Muscle of leg (tissue), 16 donors: ENCODE measurements at places on chromosomes 3 and 15. TPM values are rescaled to one million over a fixed set of nuclear protein-coding genes. Genes with fewer than 3 reads are reported as not detected.

The EPHA3 gene
- total RNA-seq = 25.4 TPM

The ATP13A4 gene
- total RNA-seq = 0.62 TPM

GRCh38 chr3:17090280-17090983, 205.7 kb downstream of the PLCL2 start:
- no peak overlapping the region for H3K4me3 ChIP-seq
- H3K27ac ChIP-seq = peak overlapping the region; percentile 29
- no peaks in the 10 kb centered on the region for H3K36me3 ChIP-seq
- H3K27me3 ChIP-seq = no peaks in the 10 kb centered on the region

DNA sequence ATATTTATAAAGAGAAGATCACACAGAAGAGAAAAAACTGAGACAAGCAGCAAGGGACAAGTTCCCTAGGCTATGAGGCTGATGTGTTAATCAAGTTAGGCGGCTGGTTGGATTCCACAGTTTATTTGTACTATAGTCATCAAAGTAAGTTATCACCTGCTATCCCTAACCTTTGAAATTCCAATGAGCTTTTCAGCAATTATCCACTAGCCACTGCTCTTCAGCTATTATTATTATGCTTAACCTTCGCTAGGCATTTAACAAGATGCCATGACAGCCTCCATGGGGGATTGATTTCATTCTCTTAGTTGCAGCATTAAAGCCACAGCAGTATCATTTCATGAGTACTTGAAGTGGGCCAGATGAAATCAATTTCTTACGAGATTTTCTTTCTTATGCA, 699.5 kb upstream of the NAALADL2 start:
- H3K4me3 ChIP-seq = no peak overlapping the region
- H3K4me1 ChIP-seq = no peaks in the 10 kb centered on the region
- no peak for DNase-seq
- no peak overlapping the region for H3K27ac ChIP-seq

The TRIM71 gene
- 0.18 TPM for total RNA-seq

- peaks cover 61% of the 10 kb centered on the region for H3K36me3 ChIP-seq
- H3K27me3 ChIP-seq = no peaks in the 10 kb centered on the region
- peak; percentile 92 for DNase-seq
Measured at GRCh38 chr3:52052831-52053306, 3.5 kb downstream of the DUSP7 start.

GRCh38 chr15:24745290-24745689, 69.7 kb downstream of the NPAP1 start:
- DNase-seq = no peak
- H3K4me1 ChIP-seq = no peaks in the 10 kb centered on the region
- H3K36me3 ChIP-seq = no peaks in the 10 kb centered on the region
- H3K27me3 ChIP-seq = no peaks in the 10 kb centered on the region
- H3K27ac ChIP-seq = no peak overlapping the region

DNA sequence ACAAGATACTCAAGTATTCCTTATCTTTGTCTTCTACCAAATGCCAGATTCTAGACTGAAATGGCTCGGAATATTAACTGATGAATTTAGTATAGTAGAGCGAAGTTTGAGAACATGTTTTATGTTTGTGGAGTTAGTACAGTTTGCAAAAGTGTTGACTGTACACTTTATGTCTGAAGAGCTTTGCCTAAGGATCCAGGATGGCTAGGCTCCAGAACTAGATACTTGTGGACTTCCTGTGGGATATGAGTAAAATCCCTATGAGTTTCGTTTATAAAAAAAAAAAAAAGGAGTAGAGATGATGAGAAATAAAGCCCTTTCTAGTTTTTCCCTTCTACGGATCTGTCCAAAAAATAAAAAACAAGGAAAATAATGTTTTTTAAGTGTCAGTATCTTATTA, 96.7 kb downstream of the TP63 start:
- DNase-seq = peak; percentile 93
- H3K36me3 ChIP-seq = no peaks in the 10 kb centered on the region
- H3K4me3 ChIP-seq = no peak overlapping the region
- H3K27me3 ChIP-seq = no peaks in the 10 kb centered on the region

DNA sequence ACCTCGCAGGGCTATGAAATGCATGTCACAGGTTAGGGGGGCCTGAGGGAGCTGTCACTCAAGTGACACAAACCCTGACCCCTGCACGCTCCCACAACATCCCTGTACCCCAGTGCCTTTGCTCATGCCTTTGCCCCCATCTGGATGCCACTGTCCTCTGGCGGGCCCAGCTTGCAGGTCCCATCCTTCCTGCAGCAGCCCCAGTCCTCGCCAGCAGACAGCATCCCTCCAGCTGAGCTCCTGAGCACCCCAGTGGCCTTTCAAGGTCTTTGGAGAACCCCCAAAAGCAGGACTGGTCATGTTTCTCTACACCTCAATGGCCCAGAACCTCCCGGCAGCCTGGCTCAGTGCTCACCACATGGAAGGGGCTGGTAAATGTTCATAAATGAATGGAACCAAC, 170.4 kb downstream of the ADAMTS17 start:
- H3K27me3 ChIP-seq = no peaks in the 10 kb centered on the region
- H3K4me1 ChIP-seq = peaks cover 2% of the 10 kb centered on the region
- no peak overlapping the region for H3K27ac ChIP-seq
- no peak for DNase-seq

The OR4F15 gene
- not detected for total RNA-seq

The MCCC1 gene
- total RNA-seq = 13.8 TPM

The ABHD17C gene
- 2.2 TPM for total RNA-seq

- peak overlapping the region; percentile 56 for H3K27ac ChIP-seq
- no peaks in the 10 kb centered on the region for H3K36me3 ChIP-seq
- DNase-seq = peak; percentile 84
- peaks cover 7% of the 10 kb centered on the region for H3K4me1 ChIP-seq
- H3K4me3 ChIP-seq = no peak overlapping the region
Measured at GRCh38 chr15:49718234-49718633, 97.4 kb downstream of the DTWD1 start.

DNA sequence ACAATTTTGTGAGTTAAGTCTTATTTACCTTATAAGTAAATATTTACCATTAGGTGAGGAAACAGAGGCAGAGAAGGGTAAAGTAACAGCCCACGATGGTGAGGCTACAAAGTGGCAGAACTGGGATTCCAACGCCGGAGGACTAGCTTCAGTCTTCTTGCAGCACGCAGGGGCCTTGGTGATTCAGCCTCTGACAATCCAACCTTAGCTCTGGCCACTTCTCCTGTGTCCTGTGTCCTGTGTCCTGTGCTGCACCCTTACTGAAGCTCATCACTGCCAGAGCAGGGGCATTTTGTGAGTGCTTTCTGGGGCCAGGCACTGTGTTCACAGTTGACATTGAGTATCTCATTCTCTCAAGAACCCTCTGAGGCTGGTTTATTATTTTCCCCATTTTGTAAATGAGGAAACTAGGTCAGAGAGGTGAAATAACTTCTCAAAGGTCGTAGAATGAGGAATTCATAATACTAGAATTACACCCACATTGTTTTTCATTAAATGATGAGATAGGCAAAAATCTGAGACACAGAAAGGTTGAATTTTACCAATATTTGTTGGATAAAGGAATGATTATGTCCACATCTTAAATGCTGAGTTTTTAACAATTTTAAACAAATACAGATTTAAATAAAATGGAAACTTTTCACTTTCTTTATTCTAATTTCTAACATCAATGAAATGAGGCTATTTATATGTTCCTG, 215.9 kb downstream of the BBX start:
- H3K36me3 ChIP-seq = peaks cover 6% of the 10 kb centered on the region
- no peak overlapping the region for H3K4me3 ChIP-seq
- no peak overlapping the region for H3K27ac ChIP-seq
- no peak for DNase-seq
- no peaks in the 10 kb centered on the region for H3K4me1 ChIP-seq

The DUSP7 gene
- 14.0 TPM for total RNA-seq

GRCh38 chr15:74920456-74920855, 13.8 kb upstream of the FAM219B start:
- H3K4me3 ChIP-seq = no peak overlapping the region
- H3K4me1 ChIP-seq = no peaks in the 10 kb centered on the region
- no peaks in the 10 kb centered on the region for H3K27me3 ChIP-seq
- H3K36me3 ChIP-seq = peaks cover 66% of the 10 kb centered on the region
- H3K27ac ChIP-seq = no peak overlapping the region
- no peak for DNase-seq

DNA sequence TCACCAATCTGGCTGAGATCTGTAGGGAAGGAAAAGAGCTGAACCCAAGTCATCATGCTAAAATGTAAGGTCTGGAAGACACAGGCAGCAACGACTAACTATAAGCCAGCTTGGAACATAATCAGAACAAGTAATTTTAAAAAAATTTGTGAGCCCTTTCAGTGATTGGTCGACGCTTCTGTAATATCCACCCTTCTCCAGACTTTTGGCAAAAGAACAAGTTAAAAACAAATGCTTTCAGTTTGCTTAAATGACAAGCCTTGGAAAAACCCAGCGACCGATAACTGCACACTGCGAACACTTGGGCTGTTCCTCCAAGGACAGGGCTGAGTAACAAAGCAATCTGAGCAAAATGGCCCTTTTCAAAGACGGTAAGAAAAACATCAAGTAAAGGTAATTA, 49.6 kb downstream of the PCSK6 start:
- peaks cover 9% of the 10 kb centered on the region for H3K27me3 ChIP-seq
- DNase-seq = peak; percentile 95
- H3K36me3 ChIP-seq = no peaks in the 10 kb centered on the region

DNA sequence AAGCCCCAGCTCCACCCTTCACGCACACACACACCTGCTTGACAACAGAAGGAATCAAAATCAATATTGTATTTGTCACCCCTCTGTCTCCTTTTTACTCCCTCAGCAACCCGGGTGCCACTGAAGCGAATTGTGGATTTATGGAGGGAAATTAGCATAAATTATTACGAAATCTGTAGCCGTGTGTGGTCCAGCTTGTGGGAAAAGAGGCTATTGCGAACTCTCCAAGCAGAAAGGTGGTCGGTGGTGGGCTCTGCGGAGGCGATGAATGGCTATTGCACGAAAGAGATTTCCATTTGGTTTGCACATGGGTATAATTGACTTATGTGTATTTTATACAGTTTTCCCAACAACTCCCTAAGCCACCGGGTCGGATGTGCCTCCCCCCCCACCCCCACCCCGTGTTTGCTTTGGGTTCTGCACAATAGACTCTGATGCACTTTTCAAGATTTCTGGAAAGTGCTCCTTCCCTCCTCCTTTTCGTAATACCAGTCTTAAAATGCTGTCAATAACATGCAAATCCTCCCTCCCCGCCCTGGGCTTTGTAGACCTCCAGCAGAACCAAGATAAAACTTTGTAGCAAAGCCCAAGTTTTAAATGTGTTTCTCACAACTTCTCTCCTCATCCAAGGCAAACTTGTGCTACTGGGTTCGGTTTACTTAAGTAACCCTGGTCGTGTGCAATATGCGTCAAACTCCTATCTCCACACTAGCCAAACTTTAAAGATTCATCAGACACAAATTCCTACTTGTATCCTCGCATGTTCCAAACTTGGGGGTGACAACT, 3.1 kb upstream of the FOXB1 start:
- peaks cover 27% of the 10 kb centered on the region for H3K4me1 ChIP-seq
- no peaks in the 10 kb centered on the region for H3K36me3 ChIP-seq
- H3K27me3 ChIP-seq = peaks cover 94% of the 10 kb centered on the region

GRCh38 chr15:36152936-36153335, 426.5 kb upstream of the CDIN1 start:
- H3K4me1 ChIP-seq = no peaks in the 10 kb centered on the region
- no peak overlapping the region for H3K27ac ChIP-seq
- DNase-seq = peak; percentile 44

The THRB gene
- 3.1 TPM for total RNA-seq

The IGSF11 gene
- 1.8 TPM for total RNA-seq

The FBLN2 gene
- total RNA-seq = 46.9 TPM

The TLR9 gene
- total RNA-seq = 0.09 TPM

The GNB4 gene
- total RNA-seq = 43.8 TPM

DNA sequence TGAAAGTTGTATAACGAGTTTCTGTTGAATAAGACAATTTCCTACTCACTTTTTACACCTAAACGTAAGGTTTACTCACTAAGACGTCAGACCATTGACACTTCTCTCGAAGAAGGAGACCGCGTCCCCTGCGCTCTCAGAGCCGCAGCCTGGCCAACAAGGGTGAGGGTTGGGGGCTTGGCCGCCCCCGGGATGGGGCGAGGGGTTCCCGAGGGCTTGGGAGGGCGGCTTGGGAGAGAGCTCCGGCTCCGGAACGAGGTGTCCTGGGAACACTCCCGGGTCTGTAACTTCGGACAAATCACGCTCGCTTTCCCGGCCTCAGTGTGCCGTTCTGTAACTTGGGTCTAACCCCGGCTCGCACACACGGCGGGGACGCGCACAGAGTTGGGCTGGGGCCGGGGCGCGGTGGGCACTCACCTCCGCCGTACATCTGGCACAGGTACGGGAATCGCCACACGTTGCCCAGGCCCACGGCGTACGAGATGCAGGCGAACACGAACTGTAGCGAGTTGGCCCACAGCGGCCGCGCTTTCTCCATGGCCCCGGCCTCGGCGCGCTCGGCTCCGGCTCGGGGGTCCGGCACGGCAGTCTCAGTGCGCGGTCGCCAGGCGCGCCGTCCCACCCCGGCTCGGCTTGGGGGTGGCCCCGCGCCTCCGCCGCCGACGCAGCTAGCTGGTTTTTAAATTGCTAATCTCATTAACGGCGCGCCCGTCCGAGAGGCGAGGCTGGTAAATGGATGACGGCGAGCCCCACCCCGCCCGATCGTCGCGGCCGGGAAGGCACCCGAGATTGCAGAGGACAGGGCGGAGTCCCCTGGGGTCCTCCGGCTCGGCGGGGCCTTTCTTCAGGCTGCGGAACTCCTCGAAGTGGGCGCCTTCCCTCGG, at the start of gene SLC6A20:
TSS of gene SLC6A20 (minus strand) at position 655 of the 884 bp plus-strand sequence. CDS start at position 538, 117 bp downstream.
- no peak within 1 kb of the TSS for H3K27ac ChIP-seq
- no peaks in the 10 kb centered on the region for H3K36me3 ChIP-seq
- peaks cover 64% of the 10 kb centered on the region for H3K27me3 ChIP-seq
- peak within 1 kb of the TSS; percentile 33 for H3K4me3 ChIP-seq
- DNase-seq = no peak

The C3orf70 gene
- 4.8 TPM for total RNA-seq

DNA sequence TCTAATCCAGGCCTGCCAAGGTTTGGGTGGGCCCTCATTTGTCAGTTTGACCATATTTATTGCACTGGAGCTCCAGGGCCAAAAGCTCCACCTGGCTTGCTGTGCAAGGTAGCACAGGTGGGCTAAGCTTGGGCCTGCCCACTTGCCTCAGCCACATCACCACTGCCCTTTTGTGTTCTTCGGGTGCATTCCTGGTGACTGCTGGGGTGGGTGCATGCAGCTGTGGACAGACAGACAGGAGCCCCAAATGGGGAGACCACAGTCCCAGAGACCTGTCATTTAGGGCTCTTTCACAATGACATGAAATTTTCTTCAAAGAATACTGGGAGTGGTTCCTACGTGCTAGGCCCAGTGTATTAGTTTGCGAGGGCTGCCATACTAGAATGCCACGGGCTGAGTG, 2.7 kb downstream of the MESP2 start:
- H3K4me3 ChIP-seq = no peak overlapping the region
- H3K27ac ChIP-seq = no peak overlapping the region
- no peaks in the 10 kb centered on the region for H3K36me3 ChIP-seq
- H3K4me1 ChIP-seq = peaks cover 13% of the 10 kb centered on the region

- H3K4me1 ChIP-seq = no peaks in the 10 kb centered on the region
- no peak for DNase-seq
- no peaks in the 10 kb centered on the region for H3K27me3 ChIP-seq
- H3K4me3 ChIP-seq = no peak overlapping the region
- no peak overlapping the region for H3K27ac ChIP-seq
Measured at GRCh38 chr3:20108869-20109268, 68.6 kb downstream of the KAT2B start.

GRCh38 chr3:632571-633170, 436.1 kb downstream of the CHL1 start:
- peak; percentile 59 for DNase-seq
- no peaks in the 10 kb centered on the region for H3K4me1 ChIP-seq
- no peaks in the 10 kb centered on the region for H3K27me3 ChIP-seq
